ENCODE measurements at places on chromosomes 2 and 18.

DNA sequence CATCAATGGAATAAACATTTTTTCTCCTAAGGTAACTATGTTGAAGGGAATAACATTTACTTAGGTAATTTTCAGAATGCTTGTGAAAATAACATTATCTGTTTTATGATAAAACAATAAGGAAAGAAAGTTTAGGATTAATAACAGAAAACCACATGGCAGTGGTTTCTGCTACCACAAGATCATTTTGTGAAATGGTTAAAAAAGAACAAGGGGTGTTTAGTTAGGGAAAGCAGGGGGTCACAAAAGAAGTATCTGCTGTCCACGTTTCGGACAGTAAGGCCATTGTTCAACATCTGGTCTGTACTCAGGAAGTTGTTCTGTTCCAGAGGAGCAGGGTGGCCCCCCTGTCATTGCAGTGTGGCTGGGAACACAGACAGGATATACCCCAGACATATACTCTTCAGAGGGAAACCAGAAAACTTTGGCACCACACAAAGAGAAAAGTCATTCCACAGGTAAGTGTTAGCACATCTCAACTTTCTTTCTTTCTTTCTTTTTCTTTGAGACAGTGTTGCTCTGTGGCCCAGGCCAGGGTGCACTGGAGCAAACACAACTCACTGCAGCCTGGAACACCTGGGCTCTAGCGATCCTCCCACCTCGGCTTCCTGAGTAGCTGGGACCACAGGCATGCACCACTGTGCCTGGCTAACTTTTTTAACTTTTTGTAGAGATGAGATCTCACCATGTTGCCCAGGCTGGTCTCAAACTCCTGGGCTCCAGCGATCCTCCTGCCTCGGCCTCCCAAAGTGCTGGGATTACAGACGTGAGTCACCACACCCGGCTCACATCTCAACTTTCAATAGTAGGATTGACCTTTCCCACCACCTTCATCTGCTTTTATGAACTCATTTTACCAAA lies 14.8 kb upstream of the ARL5A start:
- no peak for DNase-seq

- no peak for DNase-seq
Measured at GRCh38 chr2:20356042-20356441, 5.4 kb upstream of the PUM2 start.

DNA sequence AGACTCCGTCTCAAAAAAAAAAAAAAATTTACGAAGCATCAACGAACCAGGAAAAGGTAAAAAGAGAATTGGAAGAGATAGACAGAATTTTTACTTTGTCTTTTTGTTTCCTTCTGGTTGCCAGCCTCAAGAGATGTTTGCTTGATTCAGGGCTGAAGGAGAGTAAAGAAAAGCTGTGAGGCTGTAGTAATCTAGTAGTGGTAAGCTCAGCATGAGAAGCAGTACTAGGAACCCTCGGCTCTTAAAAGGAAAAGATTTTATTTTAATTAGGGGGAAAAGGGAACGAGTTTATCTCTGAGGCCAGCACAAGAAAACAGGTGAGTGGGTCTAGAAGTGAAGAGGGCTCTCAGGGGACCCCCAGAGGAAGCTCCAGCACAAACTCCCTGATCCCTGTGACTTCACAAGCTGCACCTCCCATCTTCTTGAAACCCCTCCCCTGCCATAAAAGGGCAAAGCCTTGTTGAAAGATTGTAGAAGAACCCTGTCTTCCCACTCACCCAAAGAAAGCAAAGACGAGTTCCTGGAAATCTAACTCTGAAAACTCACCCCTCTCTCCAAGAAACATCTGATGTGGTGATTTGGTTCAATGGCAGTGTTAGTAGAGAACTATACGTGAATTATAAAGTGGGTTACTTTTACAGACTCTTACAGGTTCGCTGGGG lies 8.6 kb downstream of the RBMS1 start:
- DNase-seq, result no peak

DNA sequence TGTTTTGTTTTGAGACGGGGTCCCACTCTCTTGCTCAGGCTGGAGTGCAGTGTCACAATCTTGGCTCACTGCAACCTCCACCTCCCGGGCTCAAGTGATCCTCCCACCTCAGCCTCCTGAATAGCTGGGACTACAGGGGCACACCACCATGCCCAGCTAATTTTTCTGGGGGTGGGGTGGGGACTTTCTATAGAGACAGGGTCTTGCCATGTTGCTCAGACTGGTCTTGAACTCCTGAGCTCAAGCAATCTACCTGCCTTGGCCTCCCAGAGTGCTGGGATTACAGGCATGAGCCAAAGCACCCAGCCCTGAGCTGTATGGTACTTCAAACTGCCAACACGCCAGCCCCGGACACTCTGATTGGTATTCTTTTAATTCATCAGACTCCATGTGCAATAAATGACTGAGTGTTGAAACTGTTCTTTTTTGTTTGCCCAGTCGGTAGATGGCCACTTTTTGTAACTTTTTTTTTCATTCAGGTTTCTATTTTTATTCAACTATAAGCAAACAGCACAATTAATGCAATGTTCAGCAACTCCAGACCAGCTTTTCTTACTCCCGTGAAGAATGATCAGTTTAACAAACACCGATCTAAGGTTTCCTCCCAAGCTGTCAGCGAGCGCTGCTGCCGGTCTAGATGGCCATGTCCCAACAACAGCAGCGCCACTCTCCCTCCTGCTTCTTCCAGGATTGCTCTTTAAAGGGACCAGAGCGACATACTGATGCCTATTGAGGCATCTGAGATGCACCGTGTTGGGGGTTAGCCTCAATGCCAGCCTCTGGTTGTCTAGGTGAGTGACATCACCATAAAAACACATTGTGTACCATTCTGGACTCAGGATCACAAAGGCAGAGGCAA lies 12.5 kb upstream of the TGOLN2 start:
- no peak for DNase-seq

DNA sequence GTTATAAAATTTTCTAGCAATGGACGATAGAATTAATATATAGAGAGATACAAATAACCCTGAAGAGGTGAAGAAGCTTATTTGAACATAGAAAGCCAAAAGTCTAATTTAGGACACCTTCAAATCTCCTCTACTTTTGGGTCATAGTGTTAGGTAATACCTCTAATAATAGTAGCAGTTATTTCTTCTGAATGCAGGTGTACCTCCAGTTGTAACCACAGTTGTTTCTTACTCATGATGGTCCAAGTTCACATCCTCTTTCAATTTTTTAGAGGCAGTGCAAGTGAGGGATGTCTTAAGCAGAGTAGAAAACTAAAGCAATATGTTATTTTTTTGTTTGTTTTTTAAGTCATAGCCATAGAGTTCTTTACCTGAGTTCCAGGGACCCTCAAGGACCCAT lies 429.5 kb downstream of the CCDC85A start:
- DNase-seq, result no peak

GRCh38 chr2:170017860-170018532 lies 160.0 kb upstream of the MYO3B start:
- no peak for DNase-seq

DNA sequence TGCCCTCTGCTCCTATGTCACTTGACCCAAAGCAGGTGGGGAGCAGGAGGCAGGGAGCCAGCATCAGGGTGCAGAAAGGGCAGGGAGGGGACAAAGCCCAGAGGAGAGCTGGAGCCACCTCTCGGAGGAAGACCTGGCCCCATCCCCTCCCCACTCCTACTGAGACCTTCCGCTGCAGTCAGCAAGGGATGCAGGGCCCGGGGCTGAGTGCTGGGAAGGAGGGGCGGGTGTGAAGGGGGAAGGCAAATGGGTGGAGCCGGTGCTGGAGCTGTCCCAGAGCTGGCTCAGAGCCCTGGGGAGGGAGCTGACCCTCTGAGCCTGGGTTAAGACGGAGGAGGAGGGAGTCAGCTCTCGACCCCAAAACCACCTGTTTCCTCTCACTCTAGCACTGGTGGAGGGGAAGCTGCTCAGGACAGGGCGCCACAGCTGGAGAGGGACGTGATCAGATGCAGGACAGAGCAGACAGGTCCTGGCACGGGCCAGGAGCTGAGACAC lies 33.8 kb downstream of the HS1BP3 start:
- no peak for DNase-seq

DNA sequence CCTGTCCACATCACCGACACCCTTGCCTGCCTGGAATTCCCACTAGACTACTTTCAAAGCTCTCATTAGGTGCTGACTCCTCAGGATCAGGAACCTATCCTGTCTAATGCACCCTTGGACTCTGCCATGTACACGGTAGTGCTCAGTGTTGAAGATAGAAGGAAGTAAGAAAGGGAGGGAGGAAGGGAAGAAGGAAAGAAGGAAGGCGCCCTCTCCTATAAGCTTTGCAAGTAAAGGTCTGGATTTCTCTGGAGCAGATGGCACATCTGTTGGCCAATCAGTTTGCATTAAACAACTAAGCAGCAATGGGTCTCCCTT lies 45.3 kb downstream of the SCTR start:
- no peak for DNase-seq

GRCh38 chr2:104841744-104842143 lies 12.2 kb upstream of the POU3F3 start:
- DNase-seq, result no peak

GRCh38 chr2:83522891-83523493 lies 936.1 kb downstream of the SUCLG1 start:
- no peak for DNase-seq

GRCh38 chr2:234823877-234824376 lies 127.9 kb upstream of the SH3BP4 start:
- DNase-seq, result no peak

DNA sequence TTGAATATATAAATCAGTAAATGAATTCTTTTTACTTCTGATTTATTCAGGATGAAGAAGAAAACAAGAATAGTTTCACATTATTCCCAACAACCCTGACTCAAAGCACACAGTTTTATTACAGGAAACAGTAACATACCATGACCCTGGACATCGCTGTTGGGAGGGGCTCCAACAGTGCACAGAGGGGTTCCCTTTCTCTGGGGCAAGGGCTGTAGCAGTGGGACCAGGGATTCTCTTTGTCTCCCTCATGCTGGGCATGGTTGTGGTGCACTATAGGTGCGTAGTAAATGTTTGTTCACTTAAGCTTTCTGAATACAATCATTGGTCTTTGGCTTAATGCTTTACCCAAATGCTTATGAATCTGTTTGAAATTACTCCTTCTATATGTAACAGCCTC lies 189.4 kb downstream of the BCL2 start:
- DNase-seq, result no peak

GRCh38 chr2:161980976-161981375 lies 93.0 kb downstream of the DPP4 start:
- DNase-seq, result no peak

DNA sequence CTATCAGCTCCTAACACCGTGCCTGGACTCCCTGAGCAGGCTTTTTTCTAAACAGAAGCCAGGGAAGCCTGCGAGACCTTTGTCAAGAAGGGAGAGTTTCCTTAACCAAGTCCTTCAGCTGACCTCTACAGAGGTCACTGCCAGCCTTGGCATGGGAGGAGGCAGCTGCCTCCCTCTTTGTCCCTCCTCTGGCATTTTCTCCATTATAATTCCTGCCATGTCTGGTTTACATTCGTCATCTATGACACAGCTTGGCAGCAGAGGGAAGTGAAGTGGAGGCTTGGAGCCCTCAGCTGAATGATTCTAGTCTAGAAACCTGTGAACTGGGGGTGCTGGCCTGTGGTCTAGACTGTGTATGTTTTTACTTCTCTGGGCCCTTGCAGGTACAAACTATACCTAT lies 22.5 kb downstream of the LIPG start:
- no peak for DNase-seq

DNA sequence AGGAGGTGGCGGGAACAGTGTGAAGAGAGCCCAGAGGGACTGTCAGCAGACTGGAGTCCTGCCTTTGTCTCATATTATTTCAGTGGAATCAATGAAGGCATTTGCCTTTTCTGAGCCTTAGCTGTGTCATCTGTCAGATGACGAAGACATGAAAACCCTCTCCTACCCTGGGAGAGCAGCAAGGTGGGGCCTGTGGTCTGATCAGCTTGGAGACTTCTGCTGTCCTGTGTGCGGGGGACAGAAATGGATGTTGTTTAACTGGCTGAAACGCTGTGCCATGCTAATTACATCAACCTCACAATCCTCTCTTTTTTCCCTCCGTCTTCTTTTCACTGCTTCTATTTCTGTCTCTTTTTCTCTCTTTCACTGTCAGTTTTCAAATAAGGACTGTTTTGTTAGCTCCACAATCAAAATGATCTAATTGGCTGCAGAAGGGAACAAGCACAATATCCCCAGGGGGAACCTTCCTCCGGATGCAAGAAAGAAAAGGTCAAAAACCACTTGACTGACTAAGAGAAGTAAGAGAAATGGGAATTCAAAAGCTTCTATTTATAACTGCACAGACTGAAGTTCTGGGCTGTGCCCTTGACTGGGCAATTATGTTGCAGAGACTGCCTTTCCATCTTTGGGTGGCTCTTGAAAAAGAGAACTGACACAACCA lies 340.1 kb downstream of the CLIP4 start:
- DNase-seq, result no peak

GRCh38 chr18:77304268-77304667 lies 54.6 kb downstream of the GALR1 start:
- DNase-seq, result no peak

GRCh38 chr2:150445398-150445797 lies 42.1 kb downstream of the RND3 start:
- no peak for DNase-seq

- DNase-seq, result no peak
Measured at GRCh38 chr2:10790228-10790973, 22.2 kb downstream of the PDIA6 start.

- DNase-seq, result no peak
Measured at GRCh38 chr2:140639628-140640027, 1491.2 kb downstream of the LRP1B start.

DNA sequence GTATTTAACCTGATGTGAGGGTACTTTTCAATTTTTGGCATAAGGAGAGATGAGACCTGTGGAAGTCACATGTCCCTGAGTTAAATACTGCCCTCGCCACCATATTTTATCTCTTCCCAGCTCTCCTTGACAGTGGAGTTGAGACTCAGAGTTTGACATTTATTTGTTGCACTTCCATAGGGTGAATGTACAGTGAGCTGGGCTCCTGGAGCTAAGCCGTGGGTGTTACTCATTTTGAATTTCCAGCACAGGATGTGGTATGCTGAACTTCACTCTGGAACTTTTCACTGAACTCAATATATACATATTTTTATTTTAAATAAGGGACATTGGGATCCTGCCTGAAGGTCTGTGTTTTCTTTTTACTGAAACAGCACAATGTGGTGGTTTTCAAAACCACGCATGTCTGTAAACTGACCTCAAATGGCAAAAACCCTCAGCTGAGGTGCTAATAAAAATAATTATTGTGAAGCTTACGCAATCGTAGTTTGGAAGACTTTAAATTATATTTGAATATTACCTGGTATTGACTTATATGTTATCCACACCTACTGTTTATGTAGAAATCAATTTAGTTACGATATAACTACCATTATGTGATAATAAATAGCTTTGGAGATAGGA lies 12.1 kb downstream of the RNF144A start:
- DNase-seq, result no peak
